ENCODE measurements at places on chromosomes 5 and 9.

- no peak for DNase-seq
Measured at GRCh38 chr9:81627481-81627880, 61.9 kb downstream of the TLE1 start.

- no peak for DNase-seq
Measured at GRCh38 chr9:28847331-28847730, 1274.0 kb upstream of the C9orf72 start.

GRCh38 chr5:45062044-45062443 is 253.3 kb downstream of the MRPS30 start:
- DNase-seq = no peak

DNA sequence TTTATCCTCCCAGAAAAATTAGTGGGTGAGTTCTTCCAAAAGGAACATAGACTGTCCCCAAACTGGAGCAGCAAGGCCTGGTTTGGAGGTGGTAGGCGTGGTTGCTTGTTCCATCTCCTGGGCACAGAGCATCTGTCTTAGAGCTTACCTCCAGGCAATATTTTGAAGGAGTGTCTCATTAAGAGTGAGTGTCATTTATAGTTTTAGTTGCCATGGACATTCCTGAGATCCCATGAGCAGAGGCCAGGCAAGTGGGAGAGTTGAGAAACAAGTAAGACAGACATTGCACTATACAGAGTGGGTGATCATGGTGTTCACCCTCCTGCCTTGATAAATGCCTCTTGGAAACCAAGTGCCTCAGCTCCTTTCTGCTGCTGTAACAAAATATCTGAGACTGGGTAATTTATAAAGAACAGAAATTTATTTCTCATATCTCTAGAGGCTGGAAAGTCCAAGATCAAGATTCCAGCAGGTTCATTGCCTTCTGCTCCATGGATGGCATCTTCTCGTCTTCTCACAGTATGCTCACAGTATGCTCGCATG is 68.5 kb downstream of the KIAA1958 start:
- no peak for DNase-seq

GRCh38 chr9:3008091-3008490 is 164.2 kb upstream of the PUM3 start:
- DNase-seq = no peak

DNA sequence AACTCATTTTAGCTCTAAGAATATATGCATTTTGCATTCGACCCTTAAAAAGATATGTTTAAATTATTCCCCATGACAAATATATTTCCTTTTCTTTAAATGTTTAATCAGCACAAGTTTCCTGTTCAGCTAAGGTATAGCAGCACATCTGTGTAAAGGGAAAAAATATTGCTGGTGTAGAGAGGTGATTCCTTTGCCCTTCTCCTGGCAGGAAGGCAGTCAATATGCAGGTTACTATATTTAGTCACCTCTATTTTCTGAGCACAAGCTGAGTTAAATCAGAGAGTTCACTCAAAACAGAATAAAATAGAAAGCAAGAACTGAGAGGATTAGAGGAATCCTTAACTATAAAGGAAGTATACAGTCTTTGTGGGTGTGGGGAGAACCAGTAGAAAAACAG is 274.4 kb upstream of the PCSK5 start:
- no peak for DNase-seq

DNA sequence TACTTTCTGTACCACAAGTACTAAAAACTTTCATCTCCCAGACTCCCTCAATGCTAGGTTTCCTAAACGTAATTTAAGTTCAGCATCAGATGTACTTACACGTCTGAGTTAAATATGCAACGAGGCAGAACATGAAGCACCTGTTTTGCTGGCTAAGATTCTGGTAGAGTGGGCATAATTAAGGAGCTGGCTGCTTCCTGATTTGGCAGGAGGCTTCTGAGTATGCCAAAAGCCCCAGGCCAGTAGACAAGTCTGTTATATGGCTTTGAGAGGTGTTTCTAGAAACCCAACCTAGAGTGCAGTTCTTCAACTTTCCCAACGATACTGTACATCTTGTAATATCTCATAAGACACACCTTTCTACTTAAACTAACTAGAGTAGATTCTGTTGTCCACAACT is 13.6 kb downstream of the TICAM2 start:
- DNase-seq = no peak

DNA sequence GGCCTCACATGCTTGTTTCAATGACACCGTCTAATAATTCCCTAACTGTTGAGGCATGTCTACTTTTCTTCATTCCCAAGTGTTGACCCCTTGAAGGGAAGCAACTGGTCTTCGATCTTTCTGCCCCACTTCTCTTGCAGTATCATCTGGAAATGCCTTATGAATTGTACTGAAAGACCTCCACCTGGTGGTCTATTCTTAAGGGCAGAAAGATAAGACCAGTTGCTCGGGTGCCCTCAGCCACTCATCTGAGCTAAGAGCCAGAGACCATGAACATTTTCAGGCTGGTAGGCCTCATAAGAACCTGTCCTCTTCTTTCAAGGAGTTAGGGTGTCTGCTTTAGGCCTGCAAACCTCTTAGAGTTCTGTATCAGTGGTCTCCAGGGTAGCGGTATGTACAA is 542.5 kb downstream of the CTNND2 start:
- no peak for DNase-seq

GRCh38 chr5:85921590-85921989 is 696.2 kb upstream of the COX7C start:
- DNase-seq = no peak

- no peak for DNase-seq
Measured at GRCh38 chr9:124980431-124980830, 39.5 kb upstream of the GOLGA1 start.

DNA sequence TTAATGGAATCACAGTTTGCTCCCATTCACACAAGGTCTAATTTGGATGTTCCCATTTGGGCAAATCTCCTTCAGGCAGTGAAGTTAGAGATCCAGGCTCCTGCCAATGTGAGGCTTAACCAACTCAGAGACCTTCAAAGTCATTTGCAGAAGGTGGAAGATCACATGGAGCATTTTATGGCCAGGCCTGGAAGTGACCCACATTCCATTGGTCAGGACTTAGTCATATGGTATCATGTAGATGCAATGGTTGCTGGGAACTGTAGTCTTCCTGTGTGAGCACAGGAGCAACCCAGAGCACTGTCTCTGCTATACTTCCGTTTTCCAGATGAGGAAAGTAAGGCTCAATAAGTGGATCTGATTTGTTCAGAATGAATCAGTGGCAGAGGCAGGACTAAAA is 292.7 kb upstream of the SMARCA2 start:
- DNase-seq = no peak

DNA sequence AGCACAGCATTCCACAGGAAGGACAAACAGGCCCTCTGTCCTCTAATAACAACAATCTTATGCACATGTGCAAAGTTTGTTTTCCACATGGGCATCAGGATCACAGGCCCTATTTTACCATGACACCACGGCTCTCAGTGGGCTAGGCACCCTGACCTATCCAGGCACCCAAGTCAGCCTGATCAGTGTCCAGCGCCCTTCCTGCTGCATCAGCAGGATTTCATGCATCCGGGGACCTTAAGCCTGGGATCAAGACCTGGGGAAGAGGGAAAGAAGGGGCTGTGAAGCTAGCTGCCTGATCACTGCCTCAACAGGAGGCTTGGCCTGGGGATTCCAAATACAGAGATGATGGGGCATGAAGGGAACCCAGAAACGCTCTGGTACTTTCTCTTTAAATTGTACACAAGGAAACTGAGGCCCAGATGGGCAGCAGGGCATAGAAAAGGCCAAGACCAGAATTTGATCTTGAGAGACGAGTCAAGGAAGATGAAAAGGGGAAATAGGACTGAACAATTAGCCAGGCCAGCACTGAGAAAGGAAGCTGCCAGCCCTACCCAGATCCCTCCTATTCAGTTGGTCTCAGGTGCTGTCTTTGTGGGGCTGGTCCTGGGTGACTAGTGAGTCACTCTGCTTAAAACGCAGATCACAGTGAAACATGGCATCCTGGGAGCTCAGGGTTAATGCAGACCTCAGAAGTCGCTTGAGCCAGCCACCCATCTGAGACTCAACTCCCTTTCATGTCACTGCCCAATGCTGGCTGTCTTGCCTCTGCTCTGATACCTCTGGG is 57.9 kb downstream of the SHB start:
- DNase-seq = no peak

DNA sequence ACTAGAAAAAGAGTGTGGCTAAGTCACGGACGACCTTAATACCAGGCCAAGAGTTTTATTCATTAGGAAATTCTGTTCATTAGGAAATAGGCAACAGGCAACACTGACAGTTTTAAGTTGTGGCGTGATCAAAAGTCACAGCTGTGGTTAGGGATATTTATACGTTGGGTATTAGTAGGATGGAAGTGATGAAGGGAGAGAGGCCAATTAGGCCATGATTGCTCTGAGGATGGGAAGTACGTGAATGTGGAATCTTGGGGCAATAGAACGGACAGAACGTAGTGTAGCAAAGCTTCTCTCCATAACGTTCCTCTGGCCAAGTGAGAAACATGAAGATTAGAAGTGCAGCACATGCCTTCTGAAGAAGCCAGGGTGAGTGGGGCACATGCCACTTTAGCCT is 290.1 kb upstream of the ZNF608 start:
- DNase-seq = no peak

- no peak for DNase-seq
Measured at GRCh38 chr5:74122979-74123590, 497.1 kb downstream of the ARHGEF28 start.

DNA sequence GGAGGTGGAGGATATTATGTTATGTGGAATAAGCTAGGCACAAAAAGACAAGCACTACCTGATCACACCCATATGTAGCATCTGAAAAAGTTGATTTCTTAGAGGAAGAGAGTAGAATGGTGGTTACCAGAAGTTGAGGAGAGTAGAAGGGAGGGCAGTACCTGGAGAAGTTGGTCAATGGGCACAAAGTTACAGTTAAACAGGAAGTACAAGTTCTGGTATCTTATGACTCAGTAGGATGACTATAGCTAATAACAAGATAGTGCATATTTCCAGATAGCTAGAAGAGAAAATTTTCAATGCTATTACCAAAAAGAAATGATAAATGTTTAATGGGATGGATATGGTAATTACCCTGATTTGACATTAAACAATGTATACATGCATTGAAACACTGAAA is 686.7 kb downstream of the ISL1 start:
- no peak for DNase-seq

- no peak for DNase-seq
Measured at GRCh38 chr5:135126688-135127438, 92.8 kb upstream of the PITX1 start.

- DNase-seq = no peak
Measured at GRCh38 chr5:180330810-180331646, 22.1 kb downstream of the GFPT2 start.

- DNase-seq = no peak
Measured at GRCh38 chr5:82719368-82719767, 357.8 kb downstream of the TMEM167A start.

- no peak for DNase-seq
Measured at GRCh38 chr9:4923580-4924544, 61.2 kb upstream of the JAK2 start.

DNA sequence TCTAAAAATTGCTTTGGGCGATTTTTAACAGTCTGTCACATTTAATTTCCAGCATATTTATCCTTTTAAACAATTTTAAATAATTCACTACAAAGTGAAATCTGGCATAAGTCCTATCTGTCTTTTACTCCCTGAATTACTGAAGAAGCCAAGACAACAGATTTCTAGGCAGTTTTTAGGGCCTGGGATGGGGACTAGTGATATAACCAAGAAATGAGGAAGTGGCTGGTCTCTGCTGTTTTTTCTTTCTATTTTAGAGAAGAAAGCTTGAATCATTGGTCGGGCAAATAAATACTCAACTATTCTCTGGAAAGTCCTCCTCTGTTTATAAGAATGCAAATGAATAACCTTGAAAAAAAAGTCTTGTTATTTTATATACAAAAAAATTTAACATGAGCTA is 79.7 kb upstream of the SSBP2 start:
- DNase-seq = no peak

GRCh38 chr5:40429258-40430100 is 250.2 kb upstream of the PTGER4 start:
- DNase-seq = no peak

DNA sequence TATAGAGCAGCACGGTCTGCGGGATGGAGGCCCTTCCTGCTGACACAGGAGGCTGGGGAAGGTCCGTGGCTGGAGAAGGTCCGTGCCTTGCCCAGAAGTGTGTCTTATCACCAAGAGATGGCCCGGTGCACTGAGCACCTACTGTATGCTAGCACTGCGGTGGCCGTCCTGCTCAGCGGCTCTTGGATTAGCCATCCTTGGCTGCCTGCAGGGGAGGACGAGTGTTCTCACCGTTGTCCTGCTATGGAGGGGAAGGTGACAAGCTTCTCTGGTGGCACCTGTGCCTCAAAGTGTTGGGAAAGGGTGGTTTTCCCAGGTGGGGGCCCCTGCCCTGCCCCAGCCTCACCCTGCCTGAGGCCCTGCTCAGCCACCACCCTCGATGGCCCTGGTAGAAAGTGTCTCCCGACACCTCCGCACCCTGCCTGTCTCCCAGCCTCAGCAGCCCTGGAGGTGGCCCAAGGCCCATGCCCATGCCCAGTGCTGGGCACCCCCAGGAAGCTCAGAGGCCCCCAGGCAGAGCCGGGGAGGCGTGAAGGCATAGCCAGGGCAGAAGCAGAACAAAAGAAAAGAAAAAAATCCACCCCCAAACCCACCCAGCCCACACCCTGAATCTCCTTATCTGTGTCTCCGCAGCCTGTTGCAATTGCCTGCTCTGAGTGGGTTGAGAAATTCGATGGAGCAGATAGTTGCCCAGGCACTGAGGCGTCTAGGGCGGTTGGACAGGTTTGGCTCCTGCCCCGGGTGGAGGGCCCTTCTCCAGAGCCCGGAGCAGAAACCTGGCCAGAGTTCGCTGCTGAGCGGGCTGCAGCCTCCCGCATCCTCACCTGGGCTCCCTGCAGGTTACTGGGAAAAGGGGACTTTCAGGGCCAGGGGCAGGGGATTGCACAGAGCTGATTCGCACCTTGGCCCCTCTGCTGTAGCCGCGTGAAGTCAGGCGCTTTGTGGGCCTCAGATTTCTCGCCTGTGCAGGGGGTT is 30.5 kb downstream of the RXRA start:
- no peak for DNase-seq
